Vagina (tissue), 2 donors: ENCODE measurements at places on chromosomes 1 and 21.

- DNase-seq: no peak
Measured at GRCh38 chr21:45455674-45456583, 51.0 kb downstream of the COL18A1 start.

DNA sequence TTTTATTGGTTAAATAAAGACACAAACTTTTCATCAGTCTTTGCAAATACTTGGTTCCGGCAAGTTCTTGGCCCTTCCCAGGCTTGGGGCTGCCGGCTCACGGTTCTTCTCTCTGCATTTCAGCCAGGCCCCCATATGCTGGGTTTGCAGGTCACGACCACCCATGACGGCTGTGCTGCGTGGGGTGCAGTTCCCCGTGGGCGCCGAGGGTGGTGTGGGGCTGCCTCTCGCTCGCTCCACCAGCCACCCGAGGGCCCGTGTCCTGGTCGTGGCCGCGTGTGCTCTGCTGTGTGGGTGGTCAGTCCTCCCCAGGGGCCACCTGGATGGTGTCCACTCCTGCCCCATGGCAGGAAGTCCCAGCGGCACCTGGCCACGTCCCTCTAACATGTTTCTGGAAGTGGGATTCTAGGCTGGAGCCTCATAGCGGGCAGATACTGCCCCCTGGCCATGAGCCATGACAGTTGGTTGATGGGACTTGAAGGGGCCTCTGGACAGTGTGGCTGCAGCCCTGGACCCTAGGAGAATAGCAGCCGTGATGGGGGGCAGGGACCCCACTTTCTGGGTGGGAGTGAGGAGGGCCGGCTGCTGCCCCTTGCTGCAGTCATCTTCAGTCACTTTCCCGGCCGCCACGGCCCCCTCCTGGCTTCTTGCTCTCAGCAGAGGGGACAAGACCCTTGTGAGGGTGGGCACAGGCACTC, 46.3 kb downstream of the SKI start:
- no peak for DNase-seq

GRCh38 chr21:26881504-26882228, 36.5 kb upstream of the ADAMTS1 start:
- DNase-seq: no peak

DNA sequence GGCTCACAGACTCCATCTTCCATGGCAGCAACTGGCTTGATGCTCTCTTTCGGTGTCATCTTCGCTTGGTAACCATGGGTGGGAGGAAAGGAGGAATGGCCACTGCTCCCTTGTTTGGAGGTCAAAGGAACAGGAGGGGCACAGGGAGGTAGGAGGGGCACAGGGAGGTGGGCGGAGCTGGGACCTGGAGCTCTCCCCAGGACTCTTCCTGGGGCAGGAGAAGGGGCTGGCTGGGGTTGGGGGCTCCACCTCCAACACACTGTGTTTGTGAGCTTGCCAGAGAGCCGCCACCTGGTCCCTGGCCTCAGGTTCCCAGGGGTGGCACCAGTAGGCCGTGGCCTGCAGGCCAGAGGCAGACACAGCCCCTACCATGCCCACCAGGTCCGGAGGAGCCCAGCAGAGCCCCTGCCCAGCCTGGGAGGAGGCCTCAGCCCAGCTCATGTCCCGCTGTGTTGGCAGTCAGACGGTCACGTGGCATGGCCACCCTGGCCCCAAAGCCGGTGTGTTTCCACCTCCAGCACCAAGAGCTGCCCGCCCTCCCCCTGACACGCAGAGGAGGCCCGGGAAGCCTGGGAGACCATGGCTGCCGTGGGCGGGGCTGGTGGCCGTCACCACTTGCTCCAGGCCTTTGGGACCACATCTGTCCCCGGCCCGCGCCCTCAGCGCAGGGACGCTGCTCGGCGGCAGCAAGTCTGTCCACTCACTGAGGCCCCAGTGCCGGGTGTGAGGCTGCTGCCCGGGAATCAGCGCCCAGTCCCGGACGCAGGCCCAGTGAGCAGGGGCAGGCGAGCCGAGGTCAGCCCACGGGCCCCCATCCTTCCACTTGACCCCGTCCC, 73.9 kb downstream of the MORN1 start:
- no peak for DNase-seq

GRCh38 chr1:147619741-147620140, 50.6 kb downstream of the ACP6 start:
- no peak for DNase-seq

DNA sequence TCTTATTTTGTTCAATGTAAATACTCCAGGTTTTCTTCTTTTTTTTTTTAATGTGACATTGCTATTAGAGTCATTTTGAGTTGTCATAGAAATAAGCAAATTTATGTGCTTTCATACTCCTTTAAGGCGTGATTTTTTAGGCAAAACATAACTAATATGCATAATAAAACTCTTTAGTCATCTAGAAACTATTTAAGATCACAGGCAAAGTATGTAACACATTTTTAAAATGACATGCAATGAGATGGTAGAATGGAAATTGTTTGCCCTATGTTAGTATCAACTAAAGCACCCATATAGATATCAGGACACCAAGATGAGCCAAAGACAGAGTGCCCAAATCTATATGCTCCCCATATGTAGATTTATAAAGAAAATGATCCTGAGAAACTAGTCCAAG, 41.5 kb upstream of the SGIP1 start:
- no peak for DNase-seq

DNA sequence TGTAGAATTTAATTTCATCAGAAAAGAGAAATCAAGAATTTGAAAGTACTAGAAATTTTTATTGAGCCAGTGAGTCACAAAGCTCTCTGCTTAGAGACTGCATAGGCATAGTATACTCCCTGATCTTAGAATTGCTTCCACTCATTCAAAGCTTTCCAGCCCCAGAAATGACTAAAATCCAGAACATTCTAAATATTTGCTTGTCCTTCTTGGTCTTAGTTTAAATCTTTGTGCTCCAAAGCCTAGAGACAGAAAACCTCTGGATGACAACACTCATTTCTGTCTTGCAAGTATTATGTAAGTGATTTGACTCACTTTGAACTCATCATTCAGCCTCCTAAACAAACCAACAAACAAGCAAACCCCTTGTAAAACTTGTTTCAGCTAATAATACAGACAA, 74.2 kb downstream of the PTPRC start:
- DNase-seq: no peak

GRCh38 chr1:207649865-207650580, 5.1 kb downstream of the CR1L start:
- no peak for DNase-seq

DNA sequence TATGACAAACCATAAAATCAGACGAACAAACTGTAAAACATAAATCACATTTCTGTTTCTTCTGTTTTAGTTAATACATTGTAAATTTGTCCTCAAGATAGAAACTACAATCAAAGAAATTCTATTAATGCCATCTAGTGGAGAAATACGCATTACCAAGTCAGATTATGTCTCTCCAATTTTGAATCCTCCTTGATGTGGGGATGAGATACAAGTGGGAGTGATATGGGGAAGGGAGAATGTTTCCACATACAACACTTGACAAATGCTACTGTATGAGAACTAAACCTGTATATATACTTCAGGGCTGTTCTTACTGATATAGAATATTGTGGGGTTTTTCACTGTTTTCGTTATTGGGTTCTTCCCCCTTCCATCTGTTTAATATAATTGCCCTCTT, 2.6 kb downstream of the HFM1 start:
- no peak for DNase-seq

DNA sequence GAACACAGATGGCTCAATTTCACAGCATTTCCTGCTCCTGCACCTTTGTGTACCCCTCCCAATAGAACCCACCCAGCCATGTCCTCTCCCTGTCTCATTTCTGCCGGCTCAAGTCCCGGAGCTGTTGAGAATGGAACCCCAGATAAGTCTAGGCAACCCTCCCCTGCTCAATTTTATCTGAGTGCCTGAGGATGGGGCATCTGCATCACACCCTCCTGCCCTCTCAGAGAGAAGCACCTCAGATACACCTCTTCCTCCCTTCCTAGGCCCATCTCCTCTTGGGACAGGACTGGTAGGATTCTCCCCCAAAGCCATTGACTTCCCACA, 1.1 kb downstream of the KIF21B start:
- DNase-seq: no peak

DNA sequence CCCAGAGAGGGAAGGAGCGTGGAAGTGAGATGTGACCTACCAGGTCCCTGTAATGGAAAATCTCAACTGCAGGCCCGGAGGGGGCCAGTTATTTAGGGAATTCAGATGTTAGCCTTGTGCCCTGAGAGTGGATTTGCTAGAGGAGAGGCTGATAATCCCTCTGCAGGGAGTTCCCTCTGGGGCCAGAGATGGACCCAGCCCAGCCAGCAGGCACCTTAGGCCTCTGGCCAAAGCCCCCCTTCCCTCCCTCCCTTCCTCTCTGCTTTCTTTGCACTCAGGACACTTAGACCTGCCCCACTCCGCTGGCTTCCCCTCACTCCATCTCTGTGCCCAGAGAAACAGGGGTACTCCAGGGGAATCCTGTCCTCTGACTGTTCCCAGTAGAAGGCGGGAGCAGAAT, 1.5 kb upstream of the ATP1A2 start:
- no peak for DNase-seq

GRCh38 chr1:62269439-62269838, 49.8 kb downstream of the KANK4 start:
- no peak for DNase-seq

DNA sequence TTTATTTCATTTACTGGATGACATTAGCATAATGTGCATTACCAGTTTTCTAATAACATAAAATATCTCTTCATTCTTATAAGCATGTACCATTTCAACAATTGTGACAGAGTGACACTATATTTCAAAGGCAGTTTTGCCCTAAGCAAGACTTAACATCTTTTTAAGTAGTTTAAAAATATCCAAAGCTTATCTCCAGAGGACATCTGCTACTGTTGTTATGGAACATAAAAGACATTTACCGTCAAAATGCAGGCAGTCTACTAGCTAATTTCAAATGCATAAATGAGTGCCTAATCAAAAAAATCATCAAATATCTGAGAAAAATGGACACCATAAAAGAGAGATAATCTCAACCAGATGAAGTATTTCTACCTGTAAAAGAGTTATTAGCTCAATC, 782.4 kb upstream of the BRINP3 start:
- DNase-seq: no peak

DNA sequence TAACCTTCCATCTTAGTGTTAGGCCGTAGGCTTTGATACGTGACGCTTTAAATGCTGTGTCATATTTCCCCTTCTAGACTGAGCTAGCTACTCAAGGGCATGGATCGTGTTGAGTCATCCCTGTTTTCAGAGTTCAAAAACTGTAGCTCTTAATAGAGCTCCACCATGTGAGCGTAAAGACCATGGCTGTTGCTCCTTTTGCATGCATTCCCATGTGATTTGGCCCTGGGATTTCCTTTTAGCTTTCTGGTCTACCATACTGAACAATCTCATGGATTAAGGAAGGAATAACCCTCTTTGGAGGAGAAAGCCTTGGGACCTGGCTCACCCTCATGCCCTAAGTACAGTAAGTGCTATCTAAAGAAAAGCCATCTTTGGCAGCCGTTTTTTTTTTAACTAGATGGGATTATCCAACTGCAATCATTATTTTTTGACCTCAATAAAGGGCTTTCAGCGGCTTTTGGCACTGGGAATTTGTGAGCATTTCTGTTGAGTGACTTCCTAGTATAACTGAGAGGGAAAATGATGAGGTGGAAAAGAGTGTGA, 76.6 kb downstream of the PLPP3 start:
- no peak for DNase-seq

DNA sequence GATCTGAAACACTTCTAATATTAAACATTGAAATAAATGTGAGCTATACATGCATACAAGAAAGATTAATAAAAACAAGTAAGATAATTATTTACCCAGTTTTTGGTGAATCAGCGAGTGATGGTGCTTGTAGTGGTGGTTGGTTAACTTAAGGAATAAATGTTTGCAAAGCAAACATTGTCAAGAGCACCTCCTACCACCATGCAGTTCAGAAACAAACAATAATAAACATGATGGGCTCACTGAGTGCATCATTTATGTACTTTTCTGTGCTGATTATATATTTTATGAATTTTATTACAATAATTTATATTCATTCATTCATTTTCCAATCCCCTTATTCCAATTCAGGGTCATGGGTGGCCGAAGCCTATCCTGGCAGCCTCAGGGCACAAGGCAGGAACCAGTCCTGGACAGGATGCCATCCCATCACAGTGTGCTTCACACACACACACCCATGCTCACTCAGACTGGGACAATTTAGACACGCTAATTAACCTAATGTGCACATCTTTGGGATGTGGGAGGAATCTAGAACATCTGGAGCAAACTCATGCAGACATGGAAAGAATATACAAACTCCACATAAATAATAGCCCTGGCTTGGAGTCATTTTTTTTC, 57.8 kb downstream of the ZMYM4 start:
- no peak for DNase-seq

- no peak for DNase-seq
Measured at GRCh38 chr1:154306151-154306550, 14.7 kb upstream of the AQP10 start.

GRCh38 chr1:55958498-55958897, 620.9 kb downstream of the PLPP3 start:
- no peak for DNase-seq

- no peak for DNase-seq
Measured at GRCh38 chr1:32014948-32015273, 1.2 kb downstream of the KHDRBS1 start.

DNA sequence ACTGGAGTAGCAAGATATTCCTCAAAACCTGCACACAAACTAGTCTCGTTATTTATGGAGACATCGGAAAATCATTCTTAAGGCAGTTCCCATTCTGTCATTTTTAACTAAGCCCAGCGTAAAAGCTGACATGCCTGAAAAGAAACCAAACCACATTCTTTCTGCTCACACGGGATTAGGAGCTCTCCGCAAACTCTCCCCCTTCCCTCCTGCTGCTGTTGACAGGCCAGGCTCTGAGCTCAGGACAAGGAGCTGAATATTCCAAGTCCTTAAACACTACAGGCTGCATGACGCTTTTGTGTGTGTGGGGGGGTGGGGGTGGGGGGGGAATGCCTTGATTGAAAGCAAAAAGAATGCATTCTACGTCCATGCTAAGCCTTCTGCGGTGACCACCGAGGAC, 5.2 kb downstream of the OLIG1 start:
- DNase-seq: no peak
